Activated CD4-positive, CD25-positive, alpha-beta regulatory T cell (primary cell): ENCODE measurements at places on chromosomes 7 and 10.

DNA sequence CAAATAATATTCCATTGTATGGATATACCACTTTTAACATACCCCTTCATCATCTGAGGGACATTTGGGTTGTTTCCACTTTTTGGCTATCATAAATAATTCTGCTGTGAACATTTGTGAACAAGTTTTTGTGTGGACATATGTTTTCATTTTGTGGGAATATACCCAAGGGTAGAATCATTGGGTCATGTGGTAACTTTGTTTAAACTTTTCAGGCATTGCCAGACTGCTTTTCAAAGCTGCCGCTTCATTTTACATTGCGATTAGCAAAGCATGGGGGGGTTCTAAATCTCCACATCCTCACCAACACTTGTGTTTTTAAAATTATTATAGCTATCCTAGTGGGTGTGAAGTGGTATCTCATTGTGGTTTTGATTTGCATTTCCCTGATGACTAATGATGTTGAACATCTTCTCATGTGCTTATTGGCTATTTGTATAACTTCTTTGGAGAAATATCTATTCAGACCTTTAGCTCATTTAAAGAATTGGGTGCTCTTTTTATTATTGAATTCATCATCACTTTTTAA lies 8.4 kb upstream of the HHEX start:
- DNase-seq: no peak

GRCh38 chr7:102991540-102992214 lies 78.9 kb downstream of the LRRC17 start:
- DNase-seq: no peak

GRCh38 chr7:123643495-123644441 lies 11.9 kb upstream of the LMOD2 start:
- DNase-seq: no peak

- DNase-seq: no peak
These were observed 11.2 kb upstream of the CELF2 start for GRCh38 chr10:11006428-11006825.

DNA sequence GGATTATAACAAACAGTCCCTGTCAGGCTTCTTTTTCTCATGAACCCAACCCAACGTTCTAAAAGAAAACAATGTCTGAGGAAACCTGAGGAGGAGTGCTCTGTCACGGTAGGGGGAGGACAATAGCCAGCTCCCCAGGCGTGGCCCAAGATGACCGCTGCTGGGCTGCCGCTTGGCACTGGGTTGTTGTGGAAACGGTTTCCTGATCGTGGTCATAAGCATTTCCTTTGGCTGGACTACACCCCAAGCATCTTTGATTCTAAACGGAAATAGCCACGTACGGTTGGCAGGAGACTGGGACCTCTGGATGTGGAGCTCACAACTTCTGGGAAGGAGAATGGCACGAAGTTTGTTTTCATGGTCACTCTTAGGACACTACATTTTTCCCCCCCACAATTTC lies 30.4 kb upstream of the DMBT1 start:
- DNase-seq: no peak

DNA sequence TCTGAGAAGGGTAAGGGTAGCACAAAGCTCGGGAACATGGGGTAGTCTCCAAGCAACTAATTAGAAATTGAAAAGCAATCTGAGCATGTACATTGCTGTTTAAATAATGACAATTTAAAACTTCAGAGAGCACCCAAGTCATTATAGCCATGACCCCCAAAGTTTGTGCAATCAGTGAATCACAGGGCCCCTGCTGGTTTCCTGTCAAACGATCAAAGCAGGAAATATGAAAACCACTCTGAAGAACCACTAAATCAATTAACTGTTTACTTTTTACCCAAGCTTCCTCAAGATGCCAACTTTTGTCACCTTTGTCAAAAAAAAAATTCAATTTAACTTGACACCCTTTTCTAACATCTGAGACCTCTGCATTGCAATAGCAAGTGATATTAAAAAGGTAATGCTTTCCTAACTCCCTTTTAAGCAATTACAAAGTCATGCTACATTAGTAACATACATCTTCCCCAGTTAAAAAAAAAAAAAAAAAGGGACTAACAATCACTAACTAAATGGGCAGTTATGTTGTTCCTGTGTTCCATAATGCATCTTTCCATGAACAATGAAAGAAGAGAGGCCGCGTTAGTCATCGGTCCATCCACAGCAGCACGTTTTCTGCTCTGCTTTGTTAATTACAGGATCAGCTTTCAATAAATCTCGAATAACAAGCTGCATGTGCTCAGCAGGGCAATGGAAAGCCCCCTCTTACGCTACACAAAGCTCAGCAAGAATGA lies 80.6 kb downstream of the ETV1 start:
- DNase-seq: no peak

DNA sequence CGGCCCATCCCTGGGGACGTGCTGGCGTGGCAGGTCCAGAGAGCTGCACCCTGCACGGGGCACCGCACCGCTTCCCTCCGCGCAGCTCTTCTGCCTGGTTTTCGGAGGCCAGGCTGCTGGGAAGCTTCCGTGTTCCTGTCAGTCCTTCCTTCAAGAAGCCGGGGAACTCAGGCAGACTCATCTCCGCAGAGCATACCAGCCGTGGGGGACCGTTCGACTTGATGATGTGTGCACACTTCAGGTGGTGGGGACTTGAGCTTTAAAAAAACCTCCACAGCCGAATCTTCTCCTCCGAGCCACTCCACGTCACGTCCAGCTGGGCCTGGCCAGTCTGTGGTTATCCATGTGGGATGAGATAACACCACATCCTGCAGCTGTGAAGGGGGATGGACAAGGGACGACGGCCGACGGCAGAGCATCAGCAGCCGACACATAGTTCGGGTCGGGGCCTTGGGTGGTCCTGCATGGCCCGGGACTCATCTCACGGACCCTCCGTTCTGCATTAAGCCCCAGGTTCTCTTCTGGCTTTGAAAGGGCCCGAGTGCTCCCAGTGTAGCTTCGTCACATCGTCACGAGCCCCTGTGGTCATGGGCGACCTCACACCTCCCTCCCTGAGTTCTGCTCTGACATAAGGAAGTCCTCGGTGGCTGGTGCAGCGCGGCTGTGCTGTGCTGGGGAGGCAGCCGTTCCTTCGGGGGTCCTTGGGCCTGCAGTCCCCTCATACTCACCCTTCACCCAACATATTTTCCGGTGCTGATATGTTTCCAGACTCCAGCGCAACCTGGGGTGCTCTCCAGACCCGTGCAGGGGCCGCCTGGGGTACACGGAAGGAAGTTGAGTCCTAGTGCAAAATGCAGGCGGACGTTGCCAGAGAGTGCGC lies 4.5 kb upstream of the BHLHA15 start:
- DNase-seq: no peak

DNA sequence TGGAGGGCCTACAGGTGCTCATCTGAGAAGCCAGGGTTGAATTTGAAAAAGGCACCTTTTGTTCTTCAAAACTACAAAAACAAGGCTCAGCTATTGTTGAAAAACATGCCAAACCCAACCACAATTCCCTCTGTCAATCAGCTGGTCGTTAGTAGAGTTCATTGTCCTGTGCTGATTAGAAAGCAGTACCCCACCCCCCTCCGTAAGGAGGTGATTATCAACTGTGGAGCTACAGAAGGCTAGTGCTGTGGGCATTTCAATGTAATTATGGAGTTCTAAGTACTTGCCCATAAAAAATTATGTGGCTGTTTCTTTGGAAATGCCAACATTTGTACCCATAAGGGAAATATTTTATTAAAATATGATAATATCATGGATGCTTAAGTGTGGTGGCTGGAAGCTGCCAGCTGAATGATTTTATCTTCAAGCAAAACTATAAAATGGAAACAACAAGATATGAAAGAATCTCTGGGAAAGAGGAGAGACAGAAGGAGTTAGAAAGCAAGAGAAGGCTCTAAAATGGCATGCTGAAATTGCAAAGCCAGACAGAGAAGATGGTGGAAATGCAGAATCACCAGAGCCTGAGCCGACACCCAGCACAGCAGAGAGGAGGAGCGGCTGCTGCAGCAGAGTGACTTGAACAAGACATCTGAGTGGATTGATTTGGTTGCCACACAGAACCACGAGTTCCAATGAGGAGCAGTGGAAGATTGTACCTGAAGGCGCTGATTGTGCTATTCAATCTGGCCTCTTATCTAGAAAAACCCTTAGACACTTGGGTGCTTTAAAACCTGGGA lies 179.5 kb upstream of the LRGUK start:
- no peak for DNase-seq

- DNase-seq: no peak
These were observed 53.9 kb downstream of the CHST15 start for GRCh38 chr10:124039483-124040013.

- no peak for DNase-seq
These were observed 24.5 kb upstream of the NCAPG2 start for GRCh38 chr7:158728911-158729645.

- DNase-seq: no peak
These were observed 177.6 kb upstream of the FZD8 start for GRCh38 chr10:35819736-35820135.

- DNase-seq: no peak
These were observed 48.2 kb downstream of the ARMH3 start for GRCh38 chr10:102007796-102008195.

GRCh38 chr7:25028370-25029021 lies 48.5 kb upstream of the OSBPL3 start:
- no peak for DNase-seq

- DNase-seq: no peak
These were observed 17.9 kb downstream of the OR6B1 start for GRCh38 chr7:144018065-144018464.

GRCh38 chr7:134355927-134356326 lies 39.2 kb upstream of the SLC35B4 start:
- DNase-seq: no peak

DNA sequence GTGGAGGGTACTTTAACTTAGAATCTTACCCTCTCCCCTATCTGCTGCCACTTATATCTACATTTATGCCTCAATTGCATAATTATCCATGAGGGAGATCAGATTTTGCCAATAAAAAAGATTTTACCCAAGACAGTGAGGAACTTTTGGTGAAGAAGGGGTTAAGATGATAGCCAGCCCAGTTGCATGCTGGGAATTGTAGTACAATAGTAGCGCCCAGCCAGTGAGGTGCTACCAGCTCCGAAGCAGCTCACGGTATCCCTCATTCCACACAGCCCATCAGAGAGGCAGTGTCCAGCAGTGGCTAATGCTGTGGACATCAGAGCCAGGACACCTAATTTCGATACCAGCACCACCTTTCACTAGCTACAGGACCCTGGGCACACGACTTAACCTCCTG lies 5.9 kb upstream of the LGI1 start:
- no peak for DNase-seq

DNA sequence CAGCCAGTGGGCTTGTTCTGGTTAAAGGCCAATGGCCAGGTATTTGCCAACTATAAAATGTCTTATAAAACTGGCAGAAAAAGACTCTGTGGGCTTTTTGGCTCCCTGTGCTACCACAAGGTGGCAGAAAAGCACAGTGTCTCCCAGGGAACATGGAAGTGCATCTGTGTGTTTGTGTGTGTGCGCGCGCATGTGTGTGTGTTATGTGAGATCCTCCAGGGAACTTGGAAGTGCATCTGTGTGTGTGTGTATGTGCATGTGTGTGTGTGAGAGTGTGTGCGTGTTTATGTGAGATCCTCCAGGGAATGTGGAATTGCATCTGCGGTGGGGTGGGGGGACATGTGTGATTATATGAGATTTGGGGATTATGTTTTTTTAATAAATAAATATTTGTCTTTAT lies 30.2 kb upstream of the ABI1 start:
- no peak for DNase-seq

DNA sequence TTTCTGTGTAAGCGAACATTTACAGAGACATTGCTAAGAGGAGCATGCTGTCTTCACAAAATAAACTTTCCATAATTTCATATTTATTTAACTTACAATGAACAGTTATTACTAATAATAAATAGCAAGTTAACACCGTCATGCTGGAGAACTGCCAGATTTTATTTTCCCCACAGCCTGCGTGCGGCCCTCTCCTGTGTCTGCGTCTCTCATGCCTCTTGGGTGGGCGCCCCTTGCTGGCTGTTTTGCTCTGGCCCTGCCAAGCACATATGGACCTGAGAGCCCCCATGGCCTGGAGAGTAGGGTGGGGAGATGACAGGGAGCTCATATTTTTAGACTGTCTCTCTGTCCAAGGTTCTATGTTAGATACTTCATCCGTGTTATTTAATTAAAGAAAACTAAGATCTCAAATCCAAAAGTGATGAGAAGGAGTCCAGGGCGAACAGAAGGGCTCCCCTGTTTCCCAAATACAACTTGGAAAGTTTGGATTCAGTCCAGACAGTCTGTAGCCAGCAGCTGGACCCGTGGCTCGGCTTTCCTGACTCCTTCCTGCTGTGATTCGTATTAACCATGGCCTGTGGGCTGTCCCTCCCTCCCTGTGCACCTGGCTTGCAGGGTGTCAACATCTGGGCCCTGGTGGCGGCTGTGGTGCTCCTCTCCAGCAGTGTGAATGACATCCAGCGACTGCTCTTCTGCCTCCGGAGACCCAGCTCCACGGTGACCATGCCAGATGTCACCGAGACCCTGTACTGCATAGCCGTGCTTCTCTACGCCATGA lies 20.5 kb downstream of the FBH1 start:
- no peak for DNase-seq

DNA sequence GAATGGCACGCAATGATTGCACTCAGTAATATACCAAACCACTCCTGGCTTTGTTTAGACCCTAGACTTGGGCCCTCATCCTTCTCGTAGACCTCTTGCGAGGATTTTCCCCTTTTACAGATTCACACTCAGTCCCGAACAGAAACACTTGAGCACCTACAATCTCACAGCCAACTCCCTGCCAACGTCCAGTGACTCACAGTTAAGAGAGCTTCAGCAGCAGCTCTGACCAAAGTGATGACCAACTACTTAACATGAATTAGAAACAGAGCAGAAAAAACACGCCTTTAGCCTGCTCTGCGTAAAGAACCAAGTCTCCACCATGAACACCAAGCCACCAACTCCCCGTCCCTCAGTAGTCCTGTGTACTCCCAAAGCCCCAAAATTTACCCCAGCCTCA lies 2.2 kb downstream of the DNAJC30 start:
- no peak for DNase-seq

- no peak for DNase-seq
These were observed 161.2 kb downstream of the DGKI start for GRCh38 chr7:137685433-137686164.

DNA sequence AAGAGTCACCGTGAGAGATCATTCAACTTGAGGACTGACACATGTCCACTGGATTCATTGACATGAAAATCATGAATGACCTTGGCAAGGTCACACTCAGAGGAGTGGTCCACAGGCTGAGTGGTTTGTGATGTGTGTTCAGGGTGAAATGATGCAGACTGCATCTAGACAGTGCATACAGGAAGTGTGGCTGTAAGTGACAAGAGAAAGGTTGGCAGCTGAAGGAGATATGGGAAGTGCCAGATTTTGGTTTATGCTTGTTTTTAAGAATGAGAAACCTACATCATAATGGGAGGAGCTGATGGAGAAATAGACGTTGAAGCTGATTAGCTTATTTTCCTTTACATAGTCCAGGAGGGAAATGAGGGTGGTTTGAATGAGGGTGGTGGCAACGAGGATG lies 64.8 kb upstream of the VIPR2 start:
- no peak for DNase-seq

GRCh38 chr7:129615018-129615417 lies 3.5 kb downstream of the NRF1 start:
- DNase-seq: no peak
